ENCODE measurements at places on chromosomes 1 and 21.

GRCh38 chr1:214005708-214006107 lies 17.9 kb downstream of the PROX1 start:
- no peak for DNase-seq

DNA sequence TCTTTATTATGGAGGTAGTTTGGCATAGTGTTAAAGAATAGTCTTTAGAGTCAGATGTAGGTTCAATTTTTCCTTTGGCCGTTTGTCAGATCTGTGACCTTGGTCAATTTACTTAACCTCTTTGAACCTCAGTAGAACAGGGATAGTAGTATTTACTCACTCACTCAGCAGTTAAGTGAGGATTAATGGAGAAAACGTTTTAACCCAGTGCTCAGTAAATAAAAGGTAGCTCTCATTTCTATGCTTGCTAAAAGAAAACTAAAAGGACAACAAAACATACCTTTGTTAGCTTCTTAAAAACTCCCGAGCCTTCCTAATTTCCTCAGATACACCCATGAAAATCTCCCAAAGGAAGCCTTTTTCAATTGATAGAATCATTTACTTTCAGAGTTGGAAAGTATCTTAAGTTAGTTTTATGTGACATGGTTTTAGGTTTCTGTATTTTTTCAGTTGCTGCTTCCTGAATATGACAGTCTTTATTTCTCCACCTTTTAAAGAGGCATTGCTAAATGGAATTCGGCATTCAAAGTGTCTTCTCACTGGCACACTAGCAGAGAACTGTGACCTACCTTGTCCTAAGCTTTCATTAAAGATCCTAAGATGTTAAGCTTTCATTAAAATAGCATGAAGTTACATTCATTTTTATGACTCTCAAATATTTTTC lies 7.8 kb downstream of the ABCD3 start:
- DNase-seq, result no peak

DNA sequence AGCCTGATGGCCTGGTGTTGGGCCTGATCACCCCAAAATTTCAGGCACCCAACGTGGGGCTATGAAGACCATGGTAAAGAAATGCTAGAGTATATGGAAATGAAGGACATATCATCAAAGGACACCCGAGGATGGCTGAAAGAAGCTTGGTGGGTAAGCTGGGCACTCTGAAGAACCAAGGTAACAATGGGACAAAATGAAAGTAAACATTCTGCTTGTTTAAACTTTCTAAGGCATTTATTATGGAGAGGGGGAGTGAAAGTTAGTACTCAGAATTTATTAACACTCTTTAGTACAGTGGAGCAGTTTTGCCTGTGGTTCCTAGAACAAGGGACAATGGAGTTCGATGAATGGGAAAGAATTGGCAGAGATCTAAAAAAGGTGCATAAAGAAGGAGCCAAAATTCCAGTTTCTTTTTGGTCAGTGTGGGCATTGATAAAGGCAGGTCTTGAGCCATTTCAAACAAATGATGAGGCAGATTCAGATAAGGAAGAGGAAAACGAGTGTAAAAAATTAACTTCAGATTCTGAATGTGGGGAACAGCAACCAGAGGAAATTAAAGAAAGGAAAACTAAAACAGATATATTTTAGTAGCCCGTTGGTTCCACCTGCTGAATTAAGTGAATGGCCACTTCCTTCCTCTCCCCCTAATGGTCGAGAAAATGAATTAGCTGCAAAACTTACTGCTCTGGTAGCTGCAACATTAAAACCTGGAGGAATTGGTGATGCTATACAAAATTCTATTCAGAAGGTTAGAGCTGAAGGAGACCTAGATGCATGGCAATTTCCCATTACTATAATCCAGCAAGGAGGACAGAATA lies 8.4 kb upstream of the PM20D1 start:
- DNase-seq, result no peak

- DNase-seq, result no peak
These were observed 7.6 kb downstream of the PEX19 start for GRCh38 chr1:160277330-160277729.

DNA sequence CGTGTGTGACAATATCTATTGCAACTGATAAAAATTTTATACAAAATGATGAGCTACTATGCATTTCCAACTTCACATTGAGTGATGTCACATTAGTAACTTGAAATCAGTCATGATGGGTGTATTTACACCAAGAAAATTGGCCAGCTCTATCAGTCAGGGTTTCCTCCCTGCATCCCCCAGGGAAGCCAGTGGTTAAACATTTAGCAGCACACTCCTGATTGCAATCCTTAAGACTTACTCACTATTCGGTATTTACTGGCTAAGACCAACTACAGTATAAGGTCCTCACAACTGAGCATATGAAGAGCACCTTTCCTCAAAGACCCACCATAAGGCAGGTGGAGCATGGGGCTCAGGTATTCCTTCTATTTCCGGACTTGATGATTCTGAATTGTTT lies 41.3 kb upstream of the PTGFRN start:
- no peak for DNase-seq

DNA sequence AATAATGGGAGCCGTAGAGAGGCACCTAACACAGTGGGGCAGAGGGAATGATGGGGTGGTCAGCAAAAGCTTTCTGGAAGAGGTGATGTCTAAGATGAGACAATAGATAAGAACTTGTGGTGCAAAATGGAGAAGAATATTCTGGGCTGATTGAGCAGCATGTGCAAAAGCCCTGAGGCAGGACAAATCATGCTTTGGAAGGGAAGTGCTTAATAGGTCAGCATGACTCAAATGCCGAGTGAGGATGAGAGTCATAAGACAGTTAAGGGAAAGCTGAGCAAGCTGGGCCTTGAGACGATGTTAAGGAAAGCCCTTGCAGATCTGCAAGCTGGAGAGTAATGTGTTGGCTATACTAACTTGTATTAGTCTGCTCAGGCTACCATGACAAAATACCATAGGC lies 37.3 kb upstream of the ASB17 start:
- no peak for DNase-seq

Data from uterus (tissue), 4 donors.